Omental fat pad (tissue), 4 donors: ENCODE measurements at places on chromosomes 3 and 15.

DNA sequence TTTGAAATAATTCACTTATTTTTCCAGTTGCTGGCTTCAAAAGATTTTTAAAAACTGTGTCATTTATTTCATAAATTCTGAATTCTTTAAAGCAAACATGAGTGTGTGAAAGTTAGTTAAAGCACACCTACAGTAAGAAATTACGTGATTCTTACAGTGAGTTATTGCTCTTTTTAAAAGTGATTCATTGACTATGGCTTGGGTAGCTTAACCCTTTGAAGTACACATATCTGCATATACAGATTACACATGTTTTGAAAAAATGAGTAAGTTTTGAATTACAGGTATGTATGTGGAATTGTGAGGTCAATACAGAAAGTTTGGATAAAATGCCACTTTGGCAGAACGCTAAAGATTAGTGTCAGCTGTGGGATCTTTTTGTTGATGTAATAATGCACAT, 64.5 kb upstream of the MBNL1 start:
- no peak for DNase-seq

DNA sequence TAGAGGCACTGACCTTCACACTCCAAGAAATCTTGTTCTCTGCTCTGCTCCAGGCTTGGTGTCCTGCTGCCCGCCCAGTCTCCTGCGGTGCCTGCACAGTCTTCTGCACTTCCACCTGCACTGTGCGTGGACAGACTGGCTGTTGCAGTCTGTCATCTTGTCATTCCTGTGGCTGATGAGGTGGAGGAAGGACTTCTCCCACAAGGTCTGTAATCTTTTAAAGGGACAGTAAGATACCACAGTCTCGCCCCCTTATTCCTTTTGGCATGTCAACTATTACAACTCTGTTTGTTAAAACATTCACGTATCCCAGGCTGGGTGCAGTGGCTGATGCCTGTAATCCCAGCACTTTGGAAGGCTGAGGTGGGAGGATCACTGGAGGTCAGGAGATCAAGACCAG, 54.1 kb upstream of the IGF2BP2 start:
- DNase-seq = no peak

- DNase-seq = no peak
Measured at GRCh38 chr3:152197937-152198336, 70.8 kb upstream of the MBNL1 start.

DNA sequence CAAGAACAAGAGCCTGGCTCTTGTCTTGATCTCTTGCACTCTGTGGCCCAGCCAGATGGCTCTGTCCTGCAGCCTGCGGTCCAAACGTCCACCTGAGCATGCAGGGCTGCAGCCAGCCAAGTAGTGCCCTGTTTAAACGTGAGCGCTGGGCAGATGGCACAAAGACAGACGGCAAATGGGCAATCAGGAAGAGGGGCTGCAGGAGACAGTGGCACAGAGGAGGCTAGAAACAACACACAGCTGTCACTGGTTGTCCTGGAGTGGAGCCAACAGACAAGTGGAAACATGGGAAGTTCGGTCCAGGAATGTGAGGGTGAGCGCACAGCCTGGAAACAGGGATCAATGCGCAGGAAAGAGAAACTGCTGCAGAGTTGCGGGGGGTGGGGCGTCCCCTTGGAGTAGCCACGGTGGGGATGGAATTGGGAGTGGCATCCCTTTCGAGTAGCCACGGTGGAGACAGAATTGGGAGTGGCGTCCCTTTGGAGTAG, 10.7 kb upstream of the ZXDC start:
- no peak for DNase-seq

DNA sequence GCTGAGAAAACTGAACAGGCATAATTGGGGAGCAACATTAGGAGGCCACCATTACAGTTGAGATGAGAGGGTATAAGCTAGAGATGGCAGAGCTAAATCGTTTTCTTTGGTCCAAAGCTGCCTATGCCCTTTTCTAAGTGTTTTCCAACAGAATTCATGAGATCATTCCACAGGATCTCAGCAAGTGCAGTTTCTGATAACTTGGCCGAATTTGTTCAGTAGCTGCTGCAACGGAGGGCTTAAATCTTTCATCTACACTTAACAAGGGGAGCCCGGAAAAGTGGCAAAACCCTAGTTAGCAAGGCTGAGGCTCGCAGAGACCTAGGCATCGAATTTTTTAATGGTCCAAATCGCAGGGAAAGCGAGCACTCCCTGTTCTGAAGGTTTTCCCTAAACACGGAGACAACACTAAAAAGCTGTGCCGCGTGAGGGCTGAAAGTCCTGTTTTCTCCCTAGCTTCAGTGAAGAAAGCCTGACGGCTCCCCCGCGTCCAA, 531 bp upstream of the BLOC1S6 start:
- DNase-seq = no peak

DNA sequence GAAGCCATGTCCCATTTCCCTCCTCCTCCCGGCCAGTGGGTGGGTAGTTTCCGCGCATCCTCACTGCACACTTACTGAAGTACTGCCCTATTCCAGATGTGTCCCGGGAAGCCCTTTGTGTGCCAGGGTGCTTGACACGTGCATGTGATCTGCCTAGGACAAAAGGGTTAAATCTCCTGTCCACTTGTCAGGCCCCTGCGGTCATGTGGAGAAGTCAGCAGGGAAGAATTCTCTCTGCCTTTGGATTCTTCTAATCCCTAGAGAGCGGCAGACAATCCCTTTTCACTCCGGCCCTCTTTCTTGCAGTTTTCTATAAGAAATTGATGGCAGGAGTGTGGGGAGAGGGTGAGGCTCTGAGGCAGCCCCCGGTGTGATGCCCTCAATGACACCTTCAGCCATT, 19.8 kb downstream of the ST8SIA2 start:
- DNase-seq = no peak

GRCh38 chr3:15645246-15645645, 43.7 kb downstream of the BTD start:
- DNase-seq = no peak

- DNase-seq = no peak
Measured at GRCh38 chr3:98360681-98361080, 7.0 kb downstream of the OR5K4 start.

- DNase-seq = no peak
Measured at GRCh38 chr3:150149651-150150051, 179.0 kb upstream of the PFN2 start.

DNA sequence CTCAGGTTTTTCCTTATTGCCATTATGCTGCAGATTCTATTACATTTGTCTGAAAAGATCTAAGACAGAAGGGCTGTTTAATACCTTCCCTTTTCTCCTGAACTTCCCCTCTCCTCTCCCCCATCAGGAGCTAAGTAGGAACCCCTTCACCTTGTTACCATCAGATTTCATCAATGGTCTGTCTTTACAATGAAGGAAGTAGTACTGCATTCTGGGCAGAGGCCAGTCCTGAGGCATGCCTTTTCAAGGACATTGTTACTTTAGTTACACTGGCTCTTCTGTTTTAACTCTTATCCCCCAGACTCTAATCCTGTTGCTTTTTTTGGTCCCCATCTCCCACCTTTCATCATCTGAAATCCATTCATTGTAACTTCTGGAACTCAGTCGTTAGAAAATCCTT, 8.1 kb downstream of the CTNNB1 start:
- DNase-seq = no peak

DNA sequence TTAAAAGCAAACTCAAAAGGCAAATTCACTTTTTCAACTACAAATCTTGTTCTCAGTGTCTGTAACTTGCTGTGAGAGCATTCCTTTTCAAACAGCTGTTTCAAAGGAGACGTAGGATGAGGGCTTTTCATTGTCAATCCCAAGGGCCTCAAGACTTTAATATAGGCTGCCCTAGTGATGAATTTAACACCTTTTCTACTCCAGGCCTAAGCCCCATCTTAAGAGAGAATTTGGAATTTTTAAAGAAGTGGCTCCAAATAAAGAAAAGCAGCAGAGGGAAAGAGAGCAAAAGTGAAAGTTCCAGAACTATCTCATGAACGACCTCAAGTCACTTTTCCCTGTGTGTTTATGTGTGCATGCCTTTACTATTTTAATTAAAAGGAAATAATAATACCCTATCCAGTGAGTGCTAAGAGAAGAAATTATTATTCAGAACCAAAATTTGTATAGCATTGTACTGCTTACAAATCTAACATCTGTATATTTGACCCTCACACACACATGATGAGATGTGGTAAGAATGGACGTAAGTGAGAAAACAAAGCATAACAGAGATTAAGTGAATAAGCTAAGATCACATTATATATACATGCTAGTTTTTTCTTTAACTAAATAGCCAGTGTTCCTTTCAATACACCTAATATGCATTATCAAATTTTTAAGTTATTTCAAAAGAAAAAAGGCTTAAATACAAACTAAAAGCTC, 196.4 kb downstream of the VGLL3 start:
- DNase-seq = no peak

GRCh38 chr3:8001712-8002111, 499.9 kb upstream of the LMCD1 start:
- DNase-seq = no peak

DNA sequence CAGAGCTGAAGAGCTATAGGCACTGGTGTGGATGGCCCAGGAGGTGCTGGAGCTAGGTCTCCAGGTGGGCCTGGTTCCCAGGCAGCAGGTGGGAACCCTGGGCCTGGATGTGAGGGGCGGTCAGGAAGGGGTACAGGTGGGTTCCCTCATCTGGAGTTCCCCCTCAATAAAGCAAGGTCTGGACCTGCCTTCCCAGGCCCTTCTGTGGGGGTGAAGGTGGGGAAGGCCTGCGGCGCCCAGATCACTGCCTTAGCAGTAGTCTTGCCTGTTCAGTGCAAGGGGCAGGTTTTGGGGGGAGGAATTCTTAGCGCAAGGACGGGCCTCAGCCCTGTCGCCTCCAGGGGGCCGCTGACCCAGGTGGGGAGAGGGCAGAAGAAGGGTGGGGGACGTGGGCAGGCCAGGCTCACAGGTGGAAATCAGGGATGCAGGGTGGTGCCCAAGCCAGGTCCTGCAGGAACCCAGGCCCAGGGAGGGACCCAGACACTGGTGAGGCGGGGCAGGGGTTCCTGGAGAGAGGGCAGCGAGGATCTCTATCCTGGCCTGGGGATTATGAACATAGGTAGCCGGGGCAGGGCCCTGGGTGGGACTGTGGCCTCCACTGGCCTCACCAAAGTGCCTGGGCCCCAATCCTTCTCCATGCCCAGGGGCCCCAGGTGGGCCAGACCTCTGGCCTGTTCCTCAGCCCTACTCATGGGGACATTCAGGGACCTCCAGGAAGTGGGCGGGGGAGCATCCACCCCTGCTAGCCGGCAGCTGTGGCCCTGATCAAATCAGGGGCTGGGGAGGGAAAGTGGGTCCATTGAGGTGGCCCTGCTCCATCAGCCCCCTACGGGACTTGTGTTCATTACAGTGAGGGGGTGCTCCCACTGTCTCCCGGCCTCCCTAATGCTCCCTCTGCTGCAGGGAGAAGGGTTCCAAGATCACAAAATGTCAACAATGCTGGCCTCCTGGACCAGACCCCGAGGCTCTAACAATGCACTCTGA, 25.3 kb downstream of the HDAC11 start:
- DNase-seq = no peak

GRCh38 chr3:3531476-3531875, 267.8 kb upstream of the LRRN1 start:
- DNase-seq = no peak

GRCh38 chr3:39021029-39021428, 30.7 kb downstream of the SCN11A start:
- no peak for DNase-seq

GRCh38 chr3:138692152-138692551, 83.6 kb downstream of the FAIM start:
- DNase-seq = no peak

DNA sequence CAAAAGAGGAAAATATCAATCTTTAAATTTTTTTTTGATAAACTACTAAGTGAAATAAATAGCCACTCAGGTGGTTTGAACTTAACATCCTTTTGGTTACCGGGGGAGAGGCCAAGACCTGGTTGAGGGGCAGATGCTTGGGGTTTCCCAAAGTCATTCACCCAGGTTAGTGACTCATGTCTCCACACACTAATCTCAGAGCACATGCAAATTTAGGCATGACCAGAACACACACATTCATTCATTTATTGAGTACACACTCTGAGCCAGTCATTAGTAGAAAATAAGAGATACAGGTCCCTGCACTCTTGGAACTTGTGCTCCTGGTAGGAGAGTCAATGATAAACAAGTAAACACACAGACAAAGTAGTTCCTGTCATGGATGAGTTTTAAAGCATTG, 7.3 kb downstream of the ILDR1 start:
- DNase-seq = no peak

DNA sequence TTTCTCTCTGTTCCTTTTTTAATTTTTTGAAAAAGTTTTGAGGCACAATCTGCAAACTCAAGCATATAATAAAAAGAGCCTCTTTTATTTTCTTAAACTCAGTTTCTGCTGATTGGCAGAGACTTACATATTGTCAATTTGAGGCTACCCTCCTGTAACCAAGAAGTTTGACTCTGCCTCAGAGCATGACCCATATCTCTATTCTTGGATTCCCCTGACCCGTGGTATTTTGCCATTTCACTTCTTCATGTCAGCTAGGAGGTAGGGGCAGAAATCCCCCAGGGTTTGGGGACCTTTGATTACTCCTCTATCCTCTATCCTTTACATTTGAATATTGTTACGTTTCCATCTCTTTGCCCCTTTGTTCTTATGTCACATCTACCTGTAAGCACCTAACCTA, 479.1 kb upstream of the ALCAM start:
- DNase-seq = no peak

- no peak for DNase-seq
Measured at GRCh38 chr15:63319065-63319464, 41.7 kb downstream of the APH1B start.

DNA sequence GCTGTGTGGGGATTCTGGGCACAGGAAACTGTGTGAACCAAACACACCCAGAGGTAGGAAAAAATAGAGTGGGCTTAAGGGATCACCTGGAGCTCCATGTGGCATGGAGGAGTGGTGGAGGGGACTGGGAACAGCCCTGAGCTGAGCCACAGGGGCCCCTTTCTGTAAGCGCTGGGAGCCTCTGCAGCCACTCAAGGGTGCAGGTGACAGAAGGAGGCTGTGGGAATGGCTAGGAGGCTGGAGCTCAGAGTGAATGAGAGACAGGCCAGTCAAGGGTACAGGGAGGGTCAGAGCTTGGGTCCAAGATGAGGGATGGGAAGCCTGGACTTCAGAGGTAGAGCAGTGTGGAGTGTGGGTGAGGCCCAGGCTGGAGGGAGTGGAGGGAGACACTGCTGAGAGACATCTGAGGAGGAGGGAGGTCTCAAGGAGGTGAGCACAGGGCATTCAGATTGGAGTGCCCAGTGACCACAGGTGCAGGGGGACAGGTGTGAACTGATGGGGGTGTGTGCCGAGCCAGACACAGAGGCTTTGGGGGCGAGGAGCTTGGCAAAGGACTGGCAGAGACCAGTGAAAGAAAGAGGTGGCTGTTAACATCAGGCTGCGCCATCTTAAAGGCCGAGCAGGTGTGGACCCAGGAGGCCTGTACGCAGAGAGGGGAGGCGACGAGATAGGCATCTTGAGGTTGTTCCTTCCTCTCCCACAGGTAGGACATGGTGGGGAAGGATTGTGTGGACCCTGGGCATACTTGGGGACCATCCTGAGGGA, 56.8 kb downstream of the FGD5 start:
- no peak for DNase-seq

DNA sequence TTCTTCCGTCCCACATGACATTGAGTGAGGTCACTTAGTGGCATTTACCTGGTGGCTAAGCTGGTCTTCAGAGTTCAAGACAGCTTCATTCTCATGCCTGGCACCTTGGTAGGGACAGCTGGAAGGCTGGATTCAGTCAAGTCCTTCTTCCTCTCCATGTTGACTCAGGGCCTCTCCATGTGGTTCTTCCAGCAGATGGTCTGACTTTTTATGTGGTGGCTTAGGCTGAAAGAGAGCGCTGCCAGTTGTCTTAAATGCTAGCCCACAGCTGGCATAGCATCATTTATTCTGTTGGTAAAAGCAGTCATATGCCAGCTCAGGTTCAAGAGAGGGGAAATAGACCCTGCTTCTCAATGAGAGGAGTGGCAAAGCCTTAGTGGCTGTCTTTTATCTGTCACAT, 53.0 kb upstream of the CTDSPL start:
- DNase-seq = no peak
